NCI-H1436 treated with DMSO at 0.1 percent for 48 hours (cell line): ENCODE measurements at places on chromosomes 16 and 17.

GRCh38 chr17:82228842-82229697 is at the start of gene SLC16A3:
Gene SLC16A3, plus strand, starts transcription at chr17:82229042. Its CDS starts 6,967 bp downstream, at chr17:82236009.
- DNase-seq = no peak

DNA sequence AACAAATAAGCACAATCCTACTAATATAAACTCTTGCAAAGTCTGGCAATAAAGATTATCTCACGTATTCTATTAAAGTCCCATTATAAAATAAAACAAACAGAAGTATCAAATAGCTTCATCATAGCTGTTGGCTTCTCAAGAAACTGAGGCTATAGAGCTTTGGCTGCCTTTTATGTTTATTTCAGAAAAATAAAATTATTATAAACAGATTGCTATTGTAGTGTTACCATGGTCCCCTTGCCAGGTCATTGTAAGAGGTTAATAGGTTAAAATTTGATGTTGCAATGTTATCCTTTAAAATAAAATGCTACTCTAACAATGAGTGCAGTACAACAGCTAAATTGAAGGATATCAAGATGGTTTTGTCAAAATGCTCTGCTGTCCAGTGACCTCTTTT is 828.8 kb upstream of the SOX9 start:
- DNase-seq = no peak

GRCh38 chr16:1690810-1691209 is 12.7 kb downstream of the JPT2 start:
- DNase-seq = no peak

- no peak for DNase-seq
Observed at GRCh38 chr16:19502395-19503131, 19.3 kb downstream of the GDE1 start.

DNA sequence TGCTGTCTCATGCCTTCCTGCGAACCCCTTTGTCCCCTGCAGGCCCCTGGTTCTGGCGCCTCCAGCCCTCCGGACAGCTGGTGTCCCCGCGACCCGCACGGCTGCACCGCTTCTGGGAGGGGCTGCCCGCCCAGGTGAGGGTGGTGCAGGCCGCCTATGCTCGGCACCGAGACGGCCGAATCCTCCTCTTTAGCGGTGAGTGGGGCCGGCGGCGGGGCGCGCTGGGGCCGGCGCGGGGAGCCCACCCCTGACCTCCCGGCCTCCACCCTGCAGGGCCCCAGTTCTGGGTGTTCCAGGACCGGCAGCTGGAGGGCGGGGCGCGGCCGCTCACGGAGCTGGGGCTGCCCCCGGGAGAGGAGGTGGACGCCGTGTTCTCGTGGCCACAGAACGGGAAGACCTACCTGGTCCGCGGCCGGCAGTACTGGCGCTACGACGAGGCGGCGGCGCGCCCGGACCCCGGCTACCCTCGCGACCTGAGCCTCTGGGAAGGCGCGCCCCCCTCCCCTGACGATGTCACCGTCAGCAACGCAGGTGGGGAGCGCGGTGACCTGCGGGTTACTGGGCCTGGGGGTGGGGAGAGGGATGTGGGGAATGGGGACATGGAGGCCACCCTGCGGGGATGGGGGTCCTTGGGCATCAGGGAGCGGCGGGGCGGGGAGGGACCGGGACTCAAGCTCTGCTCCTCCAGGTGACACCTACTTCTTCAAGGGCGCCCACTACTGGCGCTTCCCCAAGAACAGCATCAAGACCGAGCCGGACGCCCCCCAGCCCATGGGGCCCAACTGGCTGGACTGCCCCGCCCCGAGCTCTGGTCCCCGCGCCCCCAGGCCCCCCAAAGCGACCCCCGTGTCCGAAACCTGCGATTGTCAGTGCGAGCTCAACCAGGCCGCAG is 7.1 kb upstream of the IL32 start:
- no peak for DNase-seq

- DNase-seq = no peak
Observed at GRCh38 chr16:35146031-35146710, 1686.8 kb downstream of the TP53TG3F start.

DNA sequence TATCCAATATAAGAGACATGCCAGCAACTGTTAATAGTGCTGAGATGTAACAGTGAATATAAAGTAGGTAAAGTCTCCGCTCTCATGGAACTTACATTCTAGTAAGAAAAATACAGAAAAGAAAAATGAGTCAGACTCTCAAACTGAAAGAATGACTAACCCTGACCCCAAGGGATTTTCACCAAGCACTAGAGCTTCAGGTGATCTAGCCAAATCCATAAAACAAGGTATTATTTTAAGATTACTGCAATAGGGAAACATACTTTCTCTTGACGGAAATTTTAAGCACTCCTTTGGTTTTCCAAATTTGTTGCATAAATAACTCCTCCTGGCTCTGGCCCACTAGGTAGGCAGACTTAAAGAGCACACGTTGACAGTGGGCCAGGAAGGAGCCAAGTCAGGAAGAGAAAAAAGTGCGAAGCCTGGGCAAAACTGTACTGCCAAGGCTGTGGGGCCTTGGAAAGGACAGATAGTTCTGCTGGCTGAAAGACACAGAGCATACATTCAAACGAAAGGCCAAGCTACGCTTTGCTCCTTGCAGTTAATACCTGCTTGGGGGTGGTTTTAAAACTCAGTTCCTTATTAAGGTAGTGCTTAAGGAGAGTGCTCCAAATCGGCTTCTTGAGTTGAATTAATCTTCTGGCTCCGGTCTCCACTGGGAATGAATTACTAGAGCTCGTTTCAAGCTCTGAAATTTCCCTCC is 1.4 kb downstream of the GOT2 start:
- no peak for DNase-seq

GRCh38 chr17:81726004-81726403 is 13.9 kb downstream of the SLC25A10 start:
- DNase-seq = no peak

- no peak for DNase-seq
Observed at GRCh38 chr16:75647112-75647491, 363 bp downstream of the KARS1 start.

DNA sequence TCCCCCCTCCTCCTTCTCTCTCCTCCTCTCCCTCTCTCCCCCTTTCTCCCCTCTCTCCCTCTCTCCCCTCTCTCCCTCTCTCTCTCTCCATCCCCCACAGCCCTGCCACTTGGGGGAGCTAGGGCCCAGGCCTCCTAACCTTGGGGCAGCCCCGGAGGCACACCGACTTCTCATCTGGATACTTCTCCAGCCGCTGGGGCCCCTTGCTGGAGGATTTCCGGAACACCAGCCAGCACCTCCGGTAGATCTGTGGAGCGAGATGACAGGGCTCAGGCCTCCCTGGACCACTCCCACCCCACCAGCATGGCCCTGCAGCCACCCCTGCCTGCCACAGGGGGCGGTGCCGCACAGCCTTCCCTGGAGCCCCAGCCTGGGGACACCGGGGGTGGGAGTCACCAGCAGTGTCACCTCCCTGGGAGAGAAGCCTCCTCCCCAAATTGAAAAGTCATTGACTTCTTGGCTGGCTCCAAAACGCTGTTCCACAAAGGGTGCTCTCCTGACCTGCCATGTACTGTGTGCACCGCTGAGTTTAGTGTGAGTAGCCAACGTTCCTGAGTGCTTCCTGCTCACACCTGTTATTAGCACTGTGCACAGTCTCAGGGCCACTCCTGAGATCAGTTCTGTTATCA is 10.5 kb downstream of the DOK4 start:
- no peak for DNase-seq

- DNase-seq = no peak
Observed at GRCh38 chr16:7419441-7419840, 86.8 kb downstream of the RBFOX1 start.

GRCh38 chr16:35302859-35303258 is 1843.4 kb downstream of the TP53TG3F start:
- no peak for DNase-seq

DNA sequence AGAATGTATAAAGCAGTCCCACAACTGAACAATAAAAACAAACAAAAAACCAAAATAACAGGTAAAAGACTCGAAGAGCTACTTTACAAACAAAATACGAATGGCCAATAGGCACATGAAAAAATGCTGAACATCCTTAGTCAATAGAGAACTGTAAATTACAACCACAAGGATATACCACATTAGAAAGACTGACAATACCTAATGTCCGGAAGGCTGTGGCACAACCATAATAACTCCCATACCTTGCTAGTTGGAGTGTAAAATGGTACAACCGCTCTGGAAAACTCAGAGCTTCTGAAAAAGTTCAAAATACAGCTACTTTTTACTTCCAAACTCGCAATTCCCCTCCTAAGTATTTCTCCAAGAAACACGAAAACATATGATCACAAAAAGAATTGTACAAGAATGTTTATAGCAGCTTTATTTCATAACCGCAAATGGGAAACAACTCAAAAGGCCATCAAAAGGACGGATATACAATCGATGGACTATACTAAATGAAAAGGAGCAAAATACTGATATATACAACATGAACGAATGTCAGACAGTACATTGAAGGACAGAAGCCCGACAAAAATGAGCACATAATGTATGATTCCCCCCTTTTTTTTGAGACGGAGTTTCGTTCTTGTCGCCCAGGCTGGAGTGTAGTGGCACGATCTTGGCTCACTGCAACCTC is 2.3 kb downstream of the TP53 start:
- DNase-seq = no peak

- DNase-seq = no peak
Observed at GRCh38 chr17:14748036-14748710, 447.3 kb downstream of the HS3ST3B1 start.

- no peak for DNase-seq
Observed at GRCh38 chr17:68792873-68793272, 162.3 kb downstream of the ABCA8 start.

DNA sequence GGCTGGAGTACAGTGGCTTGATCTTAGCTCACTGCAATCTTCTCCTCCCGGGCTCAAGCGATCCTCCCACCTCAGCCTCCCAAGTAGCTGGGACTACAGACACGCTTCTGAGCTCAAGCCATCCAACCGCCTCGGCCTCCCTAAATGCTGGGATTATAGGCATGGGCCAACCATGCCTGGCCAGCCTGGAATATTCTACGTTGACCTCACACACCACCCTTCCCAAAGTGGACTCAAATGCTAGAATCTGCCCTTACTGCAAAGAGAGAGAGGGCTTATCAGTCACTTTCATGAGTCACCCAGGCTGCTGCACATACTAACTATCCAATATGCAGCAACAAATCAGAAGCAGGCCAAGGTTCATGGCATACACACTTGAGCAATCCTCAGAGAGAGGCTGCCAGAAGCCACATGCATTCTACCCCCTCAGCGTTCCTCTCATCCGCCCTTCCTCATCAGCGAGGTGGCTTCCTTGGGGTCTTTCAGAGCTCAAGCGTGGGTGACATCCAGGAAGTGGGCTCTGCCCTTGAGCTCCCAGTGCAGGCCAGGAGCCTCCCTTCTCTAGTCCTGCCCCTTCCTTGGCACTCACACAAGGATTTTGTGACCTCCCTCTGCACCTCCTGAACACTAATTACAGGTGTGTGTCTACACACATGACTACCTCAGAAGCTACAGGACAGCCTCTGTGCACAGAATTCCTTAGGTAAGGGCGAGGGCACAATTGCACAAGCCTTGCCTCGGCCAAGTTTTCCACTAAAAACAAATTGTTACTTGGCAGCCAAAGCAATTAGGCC is 24.8 kb upstream of the SIAH1 start:
- no peak for DNase-seq

DNA sequence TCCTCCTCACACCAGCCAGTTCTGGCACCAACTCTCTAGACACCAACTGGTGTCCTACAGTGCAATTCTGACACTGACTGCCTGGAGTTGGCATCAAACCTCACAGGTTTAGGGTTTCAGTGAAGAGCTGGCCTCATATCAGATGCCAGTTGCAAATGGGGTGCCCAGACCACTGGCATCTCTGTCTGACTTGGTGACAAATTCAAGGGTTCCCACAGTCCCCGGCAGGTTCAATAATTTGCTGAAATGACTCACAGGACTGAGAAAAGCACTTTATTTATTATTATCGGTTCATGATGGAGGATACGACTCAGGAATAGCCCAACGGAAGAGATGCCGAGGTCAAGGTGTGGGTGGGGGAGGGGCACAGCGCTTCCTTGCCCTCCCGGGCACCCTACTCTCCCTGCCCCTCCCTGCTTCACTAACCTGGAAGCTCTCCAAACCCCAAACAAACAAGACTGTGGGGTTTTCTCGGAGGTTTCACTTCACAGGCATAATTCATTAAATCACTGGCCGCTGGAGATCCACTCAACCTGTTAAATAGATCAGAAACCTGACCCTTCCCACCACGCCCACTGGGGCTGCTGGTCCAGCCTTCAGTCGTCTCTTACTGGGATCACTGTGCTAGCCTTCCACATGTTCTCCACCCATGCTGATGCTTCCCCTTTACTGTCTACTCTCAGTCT is 1.7 kb upstream of the NLRP1 start:
- no peak for DNase-seq

GRCh38 chr17:81119223-81120148 is 45.8 kb upstream of the PVALEF start:
- DNase-seq = peak; percentile 72

GRCh38 chr17:48429156-48429555 is 858 bp downstream of the SKAP1 start:
- no peak for DNase-seq

GRCh38 chr17:42191275-42191608 is 3.1 kb downstream of the GHDC start:
- DNase-seq = no peak

DNA sequence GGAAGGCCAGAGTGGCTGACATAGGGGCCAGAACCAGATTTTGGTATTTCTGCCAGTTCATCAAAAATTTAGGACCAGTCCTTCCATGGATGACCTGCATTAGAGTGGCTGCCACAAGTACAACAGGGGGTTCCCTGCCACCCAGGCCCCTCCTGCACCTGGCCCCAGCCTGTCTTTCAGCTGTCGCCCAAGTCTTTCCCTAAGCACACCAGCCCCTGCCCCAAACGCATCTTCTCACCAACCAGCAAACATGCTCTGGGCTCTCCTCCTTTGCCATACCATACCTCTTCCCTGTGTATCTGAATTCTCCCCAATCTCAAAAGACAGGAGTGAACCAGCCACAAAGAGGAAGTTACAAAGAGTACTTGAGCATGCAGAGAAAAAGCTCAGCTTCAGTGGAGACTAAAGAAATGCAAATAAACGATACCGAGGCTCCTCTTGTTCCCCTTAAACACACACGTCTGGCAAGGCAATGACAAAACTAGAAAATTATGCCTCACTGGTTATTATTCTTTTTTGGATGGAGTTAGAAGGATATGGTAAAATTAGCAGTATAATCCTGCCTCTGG is 130.6 kb downstream of the DYNLRB2 start:
- DNase-seq = no peak

DNA sequence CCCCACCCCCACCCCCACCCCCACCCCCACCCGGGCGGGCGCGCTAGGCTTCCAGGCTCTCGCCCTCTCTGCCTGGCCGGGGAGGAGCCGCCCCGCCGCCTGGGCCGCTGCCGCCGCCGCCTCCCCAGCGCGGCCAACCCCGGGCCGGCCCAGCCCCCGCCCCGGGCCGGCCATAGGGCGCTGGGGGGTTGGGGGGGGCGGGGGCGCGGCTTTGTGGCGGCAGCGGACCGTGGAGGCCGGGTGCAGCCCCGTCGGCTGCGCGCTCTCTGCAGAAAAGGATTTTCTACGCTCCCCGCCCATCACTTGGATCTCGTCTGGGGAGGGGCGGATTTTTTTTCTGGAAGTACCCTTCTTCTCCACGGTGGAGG is 230.9 kb downstream of the MRTFB start:
- DNase-seq = no peak
